ENCODE measurements at places on chromosomes 3 and 15.

DNA sequence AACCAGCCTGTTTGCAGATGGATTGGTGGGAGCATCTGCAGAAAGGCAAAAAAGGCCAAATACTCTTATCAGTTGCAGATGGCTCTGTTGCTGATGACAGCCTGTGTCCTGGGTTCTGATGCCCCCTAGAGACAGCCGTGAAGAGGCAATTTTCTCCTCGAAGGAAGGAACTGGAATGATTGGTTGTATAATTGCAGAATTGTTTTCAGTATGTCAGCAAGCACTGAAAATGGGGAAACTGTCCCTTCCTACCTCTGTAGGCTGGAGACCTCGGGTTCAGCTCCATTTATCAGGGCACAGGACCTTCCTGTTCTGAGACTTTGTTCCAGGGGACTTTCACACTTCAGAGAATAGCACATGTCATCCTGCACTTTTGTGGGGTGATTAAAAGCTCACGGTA, 103.0 kb downstream of the PGPEP1L start:
- DNase-seq = peak; percentile 52

GRCh38 chr3:98746882-98747281, 16.3 kb upstream of the ST3GAL6 start:
- no peak for DNase-seq

- no peak for DNase-seq
Observed at GRCh38 chr15:29601811-29602210, 220.5 kb downstream of the TJP1 start.

- DNase-seq = no peak
Observed at GRCh38 chr15:67389975-67390374, 131.0 kb upstream of the C15orf61 start.

GRCh38 chr15:67753891-67754290, 71.4 kb upstream of the SKOR1 start:
- no peak for DNase-seq

DNA sequence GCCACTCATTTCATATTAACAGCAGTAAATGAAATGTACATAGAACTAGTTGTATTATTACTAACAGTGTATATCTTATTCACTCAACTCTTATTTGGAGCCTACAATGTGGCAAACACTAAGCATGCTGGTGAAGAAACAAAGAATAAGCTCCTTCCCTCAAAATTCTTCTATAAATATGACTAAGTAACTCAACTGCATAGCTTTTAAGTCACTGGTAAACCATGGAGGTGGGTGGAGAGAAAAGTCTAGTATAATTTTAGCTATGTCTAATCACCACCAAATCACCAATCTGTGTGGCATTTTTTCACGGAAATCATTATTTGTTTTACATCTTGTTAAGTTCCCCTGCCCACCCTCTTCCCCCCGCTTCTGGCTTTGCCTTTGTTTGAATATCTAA, 17.5 kb downstream of the COPS2 start:
- no peak for DNase-seq

GRCh38 chr3:120298996-120299395, 14.0 kb upstream of the GPR156 start:
- DNase-seq = no peak

DNA sequence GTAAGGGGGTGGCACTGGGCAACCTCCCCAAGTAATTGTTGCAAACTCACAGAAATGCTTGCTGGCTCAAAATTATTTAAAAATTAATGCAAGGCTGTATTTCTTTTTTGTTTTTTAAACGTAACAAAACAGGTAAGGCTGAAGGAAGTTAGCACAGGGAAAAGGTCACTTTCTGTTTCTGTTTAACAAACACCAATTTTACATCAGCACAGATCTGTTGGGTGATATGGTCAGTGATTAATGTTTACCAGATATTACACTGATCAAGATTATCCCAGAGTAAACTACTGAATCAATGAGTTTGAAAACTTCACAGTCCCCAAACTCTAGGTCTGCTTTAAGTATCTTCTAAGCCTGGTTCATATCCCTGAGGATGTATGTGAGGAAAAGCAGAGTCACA, 558.0 kb downstream of the FOXP1 start:
- DNase-seq = no peak

DNA sequence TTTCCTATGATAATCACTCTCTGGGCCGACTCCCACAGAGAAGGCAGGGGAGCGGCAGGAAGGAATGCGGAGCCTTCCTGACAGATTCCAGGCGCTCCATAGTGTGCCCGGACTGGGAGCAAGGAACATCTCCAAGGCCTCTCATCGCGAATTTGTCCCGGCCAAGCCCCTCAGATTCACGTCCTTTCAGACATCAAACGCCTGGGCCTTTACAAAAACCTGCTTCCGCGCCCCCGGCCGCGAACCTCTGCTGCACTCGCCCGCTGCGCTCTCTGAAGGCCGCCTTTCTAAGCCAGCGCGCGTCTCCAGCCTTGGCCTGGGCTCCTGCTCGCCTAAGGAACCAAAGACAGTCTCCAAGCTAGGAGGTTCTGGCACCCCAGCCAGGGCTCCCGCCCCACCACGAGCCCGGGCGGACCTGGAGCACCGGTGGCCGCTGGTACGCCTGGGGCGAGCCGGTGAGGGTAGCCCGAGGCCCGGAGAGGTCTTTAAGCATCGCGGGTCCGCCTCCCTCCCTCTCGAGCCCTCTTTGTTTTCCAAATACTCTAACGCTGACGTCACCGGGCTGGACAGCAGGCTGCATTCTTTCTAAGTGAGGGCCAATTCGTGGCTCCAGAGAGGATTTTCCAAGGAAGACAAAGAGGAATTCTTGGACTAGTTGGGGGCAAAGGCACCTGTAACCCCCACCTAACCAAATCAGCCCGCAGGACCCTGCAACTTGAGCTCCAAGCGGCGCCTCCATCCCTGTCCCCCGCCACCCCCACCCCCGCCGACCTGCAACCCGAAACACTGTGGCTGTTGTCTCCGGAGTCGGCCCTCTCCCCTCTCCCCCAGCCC, 759 bp downstream of the AMOTL2 start:
- DNase-seq = peak; percentile 91

DNA sequence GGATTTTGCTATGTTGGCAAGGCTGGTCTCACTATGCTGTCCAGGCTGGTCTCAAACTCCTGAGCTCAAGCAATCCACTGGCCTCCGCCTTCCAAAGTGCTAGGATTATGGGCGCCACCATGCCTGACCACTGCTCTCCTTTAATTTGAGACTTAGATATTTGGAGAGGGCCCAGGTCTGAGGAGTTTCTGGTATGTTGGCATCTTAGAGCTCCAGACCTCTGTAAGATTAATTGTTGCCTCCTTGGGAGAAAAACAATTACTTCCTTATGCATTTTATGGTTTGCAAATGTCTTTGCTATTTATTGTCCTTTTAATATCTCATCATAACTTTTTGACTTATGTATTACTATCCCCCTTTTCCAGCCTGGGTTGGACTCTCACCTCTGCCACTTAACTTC, 2.9 kb downstream of the ZNF774 start:
- no peak for DNase-seq

DNA sequence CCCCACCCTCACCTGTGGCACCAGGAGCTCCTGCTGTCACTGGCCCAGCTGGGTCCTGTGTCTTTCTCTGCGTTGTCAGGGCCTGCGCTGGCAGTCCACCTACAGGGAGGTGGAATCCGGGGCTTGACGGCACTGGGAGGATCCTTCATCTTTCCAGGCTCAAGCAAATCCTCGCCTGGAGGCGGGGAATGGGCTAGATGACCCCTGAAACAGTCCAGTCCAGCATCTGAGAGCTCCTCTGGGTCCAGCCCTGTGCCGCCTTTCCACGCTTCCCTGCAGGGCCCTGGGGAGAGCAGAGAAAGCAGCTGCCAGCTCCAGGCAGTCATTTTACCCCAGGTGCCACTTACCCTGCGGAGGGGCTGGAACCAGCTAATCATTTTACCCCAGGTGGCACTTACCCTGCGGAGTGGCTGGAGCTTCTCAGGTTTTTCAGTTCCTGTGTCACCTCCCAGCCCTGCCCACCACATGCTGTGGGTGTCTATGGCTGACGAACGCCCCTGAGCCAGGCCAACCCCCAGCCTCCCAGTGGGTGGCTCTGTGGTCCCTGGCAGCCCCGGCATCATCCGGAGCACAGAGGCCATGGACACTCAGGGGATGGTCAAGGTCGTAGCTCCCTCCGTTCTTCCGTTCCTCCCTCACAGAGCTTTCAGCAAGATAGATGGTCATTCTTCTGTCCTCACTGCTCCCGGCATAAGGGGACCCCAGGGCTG, 17.9 kb upstream of the ADIPOQ start:
- no peak for DNase-seq

GRCh38 chr3:38454884-38455638, 1.4 kb downstream of the ACVR2B start:
- DNase-seq = no peak

Measured in HS-27A (cell line).